ENCODE measurements at places on chromosomes 3 and 15.

- DNase-seq: no peak
Measured at GRCh38 chr3:188179006-188179966, 25.3 kb downstream of the LPP start.

DNA sequence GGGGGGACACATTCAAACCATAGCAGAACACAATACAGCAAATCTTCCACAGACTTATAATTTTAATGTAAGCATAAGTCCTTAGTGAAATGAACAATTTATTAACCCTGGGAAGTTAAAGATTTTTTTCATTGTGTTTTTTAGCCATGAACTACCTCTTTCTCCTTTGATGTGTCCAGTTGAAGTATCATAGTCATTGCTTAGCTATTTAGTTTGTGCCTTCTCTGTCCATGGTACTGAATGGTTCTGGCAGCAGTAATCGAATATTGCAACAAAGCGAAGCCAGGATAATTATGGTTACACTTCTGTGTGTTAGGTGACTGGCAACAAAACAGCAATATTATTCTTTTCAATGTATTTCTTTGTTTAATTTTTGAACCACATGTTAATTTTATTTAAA is 403.0 kb upstream of the ONECUT1 start:
- no peak for DNase-seq

GRCh38 chr3:10299679-10300078 is 6.9 kb upstream of the GHRL start:
- DNase-seq: peak; percentile 50

DNA sequence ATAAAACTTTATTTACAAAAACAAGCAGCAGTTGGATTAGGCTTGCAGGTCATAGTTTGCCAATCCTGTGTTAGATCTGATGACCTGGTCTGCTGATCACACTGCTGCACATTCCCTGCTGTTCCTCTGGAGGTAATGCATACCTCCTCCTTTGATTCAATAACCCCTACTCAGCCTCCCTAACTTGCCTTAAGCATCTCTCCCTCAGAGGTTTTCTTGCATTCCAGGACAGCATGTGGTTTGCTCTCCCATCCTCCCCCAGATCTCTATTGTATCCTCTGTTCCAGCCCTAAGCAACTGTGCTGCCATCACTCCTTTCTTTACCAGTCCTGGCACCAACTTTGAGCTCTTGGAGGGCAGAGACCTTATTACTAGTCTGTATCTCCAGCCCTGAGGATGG is 63.4 kb downstream of the CACNA2D3 start:
- DNase-seq: no peak

DNA sequence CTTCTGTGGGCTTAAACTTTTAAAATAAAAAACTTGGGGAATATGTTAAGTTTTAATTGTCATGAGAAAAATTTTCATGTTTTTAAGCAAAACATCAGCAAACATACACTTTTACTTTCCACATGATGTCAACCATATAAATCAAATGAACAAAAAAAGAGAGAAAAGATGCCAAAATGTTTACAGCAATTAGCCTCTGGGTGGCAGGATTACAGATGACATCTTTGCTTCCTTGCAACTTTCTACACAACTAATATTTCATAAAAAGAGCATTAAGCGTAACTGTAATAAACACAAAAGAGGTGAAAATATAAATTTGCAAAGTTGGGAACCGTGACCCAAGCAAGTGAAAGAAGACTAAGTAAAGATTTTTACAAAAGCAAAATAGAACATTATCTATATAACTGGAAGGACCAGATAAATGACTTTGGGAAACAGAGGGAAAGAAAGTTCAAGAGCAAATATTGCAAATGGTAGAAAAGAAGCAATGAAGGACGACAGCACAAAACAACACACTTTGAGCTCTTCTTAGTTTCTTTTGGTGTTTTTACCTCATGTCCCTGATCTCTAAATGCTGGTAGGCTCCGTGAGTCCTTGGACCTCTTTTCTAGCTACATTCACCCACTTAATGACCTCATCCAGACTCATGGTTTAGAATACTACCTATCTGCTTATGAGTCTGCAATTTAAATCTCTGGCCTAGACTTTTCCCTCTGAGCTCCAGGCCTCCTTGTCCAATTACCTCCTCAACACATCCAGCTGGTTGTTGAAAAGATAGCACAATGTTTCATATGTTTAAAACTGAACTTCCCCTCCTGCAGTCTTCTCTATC is 9.4 kb downstream of the TP53BP1 start:
- DNase-seq: no peak

- no peak for DNase-seq
Measured at GRCh38 chr3:111863942-111864694, 5.1 kb downstream of the PHLDB2 start.

DNA sequence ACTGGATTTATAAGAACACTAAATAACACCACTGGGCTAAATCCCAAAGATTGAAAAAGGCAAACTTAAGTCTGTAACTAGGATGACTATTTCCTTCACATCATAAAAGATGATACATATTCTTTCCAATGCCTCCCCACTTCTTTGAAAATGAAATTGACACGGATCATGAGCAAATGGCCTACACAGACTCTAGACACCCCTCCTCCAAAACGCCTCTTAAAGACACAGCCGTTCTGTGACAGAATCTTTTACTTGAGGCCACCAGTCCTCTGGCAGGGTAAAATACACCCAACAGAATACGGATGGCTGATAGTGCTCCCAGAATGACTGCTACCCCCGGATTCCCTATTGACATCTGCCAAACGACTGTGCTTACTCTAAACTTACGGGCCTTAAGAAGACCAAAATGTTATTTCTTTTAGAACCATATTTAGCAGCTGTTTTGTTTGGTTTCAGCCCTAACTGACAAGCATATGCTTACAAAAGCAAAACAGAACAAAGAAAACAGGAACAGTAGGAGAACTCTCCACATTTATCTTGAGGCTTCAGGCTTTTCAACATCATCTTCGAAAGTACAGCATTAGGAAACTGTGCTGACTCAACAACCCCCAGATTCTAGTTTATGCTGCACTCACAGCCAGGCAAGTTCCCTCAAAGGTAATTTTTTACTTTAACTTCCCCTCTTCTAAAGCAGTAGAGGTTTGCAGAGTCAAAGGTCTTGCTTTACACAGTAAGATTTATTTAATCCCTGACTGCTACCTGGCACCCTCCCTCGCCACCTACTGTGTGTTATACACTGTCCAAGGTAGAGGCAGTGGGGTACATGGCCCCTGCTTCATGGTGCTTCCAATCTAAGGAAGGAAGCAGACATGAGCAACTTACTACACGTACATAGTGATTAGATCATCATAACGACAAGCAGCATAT is 84.3 kb downstream of the TNIK start:
- DNase-seq: no peak

DNA sequence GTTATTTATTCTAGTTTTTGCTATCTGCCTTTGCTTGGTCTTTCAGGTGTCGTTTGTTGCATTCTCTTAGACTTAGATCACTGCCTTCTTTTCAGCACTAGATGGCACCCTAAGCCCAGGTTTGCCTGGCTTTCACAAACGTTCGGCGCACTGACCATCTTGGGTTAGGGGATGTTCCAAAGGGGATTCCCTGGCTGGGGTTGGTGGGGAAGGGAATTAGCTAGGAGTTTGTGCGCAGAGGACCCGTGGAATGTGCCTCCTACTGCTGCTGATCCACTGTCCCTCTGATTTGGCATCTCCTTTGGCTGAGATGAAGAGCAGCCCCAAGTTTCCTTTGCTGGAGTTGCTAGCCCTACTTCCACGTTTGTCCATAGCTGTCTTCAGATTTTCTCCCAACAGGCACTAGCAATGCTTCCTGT is 33.9 kb downstream of the PFN2 start:
- DNase-seq: peak; percentile 31

GRCh38 chr15:79689030-79689429 is 207.8 kb downstream of the MTHFS start:
- no peak for DNase-seq

- DNase-seq: peak; percentile 9
Measured at GRCh38 chr3:30779686-30780287, 114.7 kb downstream of the GADL1 start.

- DNase-seq: no peak
Measured at GRCh38 chr3:133924041-133924440, 28.4 kb upstream of the RAB6B start.

DNA sequence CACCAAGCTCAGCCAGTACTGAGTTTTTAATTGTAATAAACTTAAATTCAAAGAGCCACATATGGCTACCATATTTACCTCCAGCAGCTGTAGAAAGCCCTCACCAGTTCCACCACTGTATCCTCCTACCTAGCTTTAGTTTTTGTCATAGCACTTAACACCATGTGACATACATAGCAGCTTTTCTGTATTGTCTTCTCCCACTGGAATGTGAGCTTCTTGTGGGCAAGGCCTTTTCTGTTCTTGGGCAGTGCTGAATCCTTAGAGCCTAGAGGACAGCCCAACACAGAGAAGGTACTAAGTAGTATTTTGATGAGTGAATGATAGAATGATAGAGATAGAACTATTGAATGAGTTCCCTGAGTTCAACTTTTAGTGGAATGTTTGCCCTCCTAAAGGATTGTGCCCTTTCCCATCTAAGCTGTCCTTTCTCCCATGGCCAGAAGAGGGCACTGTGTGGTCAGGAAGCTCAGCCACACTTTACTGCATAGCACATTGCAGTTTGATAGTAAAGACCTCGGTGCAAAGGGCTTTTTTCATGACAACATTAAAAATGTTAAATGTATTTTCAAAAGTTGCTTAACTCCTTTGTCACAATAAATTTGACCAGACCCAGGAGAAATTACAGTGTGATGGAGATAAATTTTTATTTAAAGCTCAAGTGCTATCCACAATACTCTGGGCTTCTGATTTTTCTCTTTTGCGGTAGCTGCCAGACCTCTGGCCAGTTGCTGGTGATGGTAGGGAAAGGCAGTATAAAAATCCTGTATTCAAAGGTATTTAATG is 115.8 kb downstream of the GHSR start:
- DNase-seq: peak; percentile 59

GRCh38 chr15:61275901-61276300 is 46.8 kb upstream of the RORA start:
- DNase-seq: no peak

- DNase-seq: no peak
Measured at GRCh38 chr15:49734831-49735508, 114.1 kb downstream of the DTWD1 start.

DNA sequence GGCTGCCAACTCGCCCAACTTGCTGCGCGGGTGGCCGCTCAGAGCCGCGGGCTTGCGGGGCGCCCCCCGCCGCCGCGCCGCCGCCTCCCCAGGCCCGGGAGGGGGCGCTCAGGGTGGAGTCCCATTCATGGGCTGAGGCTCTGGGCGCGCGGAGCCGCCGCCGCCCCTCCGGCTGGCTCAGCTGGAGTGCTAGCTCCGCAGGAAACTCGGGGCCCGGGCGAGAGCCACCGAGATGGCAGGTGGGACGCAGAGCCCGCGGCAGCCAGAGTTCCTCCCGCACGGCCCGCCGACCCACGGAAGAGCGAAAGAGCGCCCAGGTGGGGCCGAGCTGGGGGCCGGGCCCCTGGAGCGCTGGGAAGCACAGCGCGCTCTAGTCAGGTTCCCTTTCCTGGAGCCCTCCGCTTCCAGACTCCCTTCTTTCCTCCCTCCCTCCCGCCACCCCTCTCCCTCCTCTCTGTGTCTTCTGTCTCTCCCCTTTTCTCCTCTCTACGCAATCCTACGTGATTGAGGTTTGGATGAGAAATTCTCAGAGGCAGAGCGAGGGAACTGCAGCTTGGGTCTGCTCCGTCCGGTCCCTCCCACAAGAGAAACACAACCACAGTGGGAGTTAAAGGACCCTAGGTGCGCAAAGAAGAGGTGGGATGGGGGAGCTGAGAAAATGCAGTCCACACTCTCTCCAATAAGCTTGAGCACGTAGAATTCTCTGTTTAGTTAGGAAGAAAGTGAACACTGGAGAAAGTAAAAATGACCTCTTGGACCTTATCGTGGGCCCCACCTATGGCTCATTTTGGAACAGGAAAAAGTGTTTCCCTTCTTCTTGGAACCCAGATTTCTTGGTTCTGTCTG is 317.3 kb downstream of the FGF12 start:
- DNase-seq: peak; percentile 43

- DNase-seq: no peak
Measured at GRCh38 chr15:89674526-89674925, 4.6 kb downstream of the PLIN1 start.

GRCh38 chr15:73686781-73687256 is 2.6 kb downstream of the CD276 start:
- DNase-seq: no peak

DNA sequence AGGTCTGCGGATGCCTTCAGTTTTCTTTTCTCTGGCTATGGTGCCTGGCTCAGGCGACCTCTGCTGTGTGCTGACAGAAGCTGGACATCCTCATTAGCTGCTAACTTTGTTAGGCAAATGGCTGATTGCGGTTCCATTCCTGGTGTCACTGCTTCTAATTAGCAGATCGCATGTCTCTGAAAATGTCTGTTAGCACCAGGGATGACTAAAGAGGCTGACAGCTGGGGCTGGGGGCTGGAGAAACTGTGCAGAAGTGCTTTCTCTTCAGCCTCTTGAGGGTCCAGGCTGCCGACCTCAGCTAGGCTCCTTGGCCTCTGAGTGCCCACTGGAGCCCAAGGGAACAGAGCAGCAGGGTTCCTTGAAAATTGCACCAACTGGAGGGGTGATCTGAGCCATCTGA is 39.3 kb downstream of the CHCHD6 start:
- DNase-seq: no peak

- no peak for DNase-seq
Measured at GRCh38 chr3:126061301-126062032, 22.5 kb downstream of the SLC41A3 start.

- DNase-seq: no peak
Measured at GRCh38 chr3:126780666-126781065, 76.6 kb downstream of the CHCHD6 start.

GRCh38 chr15:65344214-65344913 is 33.4 kb downstream of the IGDCC3 start:
- no peak for DNase-seq

- no peak for DNase-seq
Measured at GRCh38 chr15:100558771-100559254, 30.1 kb upstream of the CERS3 start.

- DNase-seq: no peak
Measured at GRCh38 chr3:46942076-46942475, 34.5 kb downstream of the CCDC12 start.

DNA sequence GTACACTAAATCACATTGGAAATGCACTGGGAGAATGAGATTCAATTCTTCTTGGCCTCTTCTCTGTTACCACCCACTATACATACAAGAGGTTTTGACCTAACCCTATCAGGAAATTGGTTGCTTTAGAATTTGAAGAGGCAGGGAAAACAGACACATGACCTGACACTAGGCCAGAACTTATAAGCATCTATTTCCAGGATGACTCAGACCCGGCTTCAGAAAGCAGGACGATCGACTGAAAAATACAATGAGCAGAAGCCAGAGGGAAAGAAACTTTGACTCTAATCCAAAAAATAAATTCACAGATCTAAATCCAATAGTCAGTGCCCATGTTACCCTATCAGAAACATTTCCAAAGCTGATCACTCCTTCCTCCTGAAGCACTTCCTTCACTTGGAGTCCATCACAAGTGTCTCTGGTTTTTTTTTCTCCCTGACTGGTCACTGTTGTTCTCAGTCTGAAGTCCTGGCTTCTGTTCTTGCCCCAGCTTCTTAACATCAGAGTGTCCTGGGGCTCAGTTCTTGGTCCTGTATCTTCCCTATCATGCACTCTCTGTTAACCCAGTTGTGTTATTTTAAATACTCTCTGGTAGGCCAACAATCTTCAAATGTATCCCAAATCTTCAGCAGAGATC is 133.6 kb downstream of the P2RY1 start:
- no peak for DNase-seq

- DNase-seq: no peak
Measured at GRCh38 chr15:58381697-58382096, 50.1 kb upstream of the LIPC start.

Data from GM13977 (cell line).